ENCODE measurements at places on chromosomes 13 and 19. TPM values are rescaled to one million over a fixed set of nuclear protein-coding genes. Genes with fewer than 3 reads are reported as not detected.

Gene KLK3
- not detected for total RNA-seq

Gene CEACAM4
- not detected for total RNA-seq

Gene KLK12
- total RNA-seq = not detected

Gene ZNF221
- total RNA-seq = 3.6 TPM

Gene RAB8A
- 110 TPM for total RNA-seq

Gene CCDC8
- total RNA-seq = not detected

Gene FPR3
- total RNA-seq = 0.10 TPM

Gene OR10H4
- not detected for total RNA-seq

- DNase-seq = peak; percentile 42
Measured at GRCh38 chr13:40460116-40460515, 206.3 kb downstream of the FOXO1 start.

DNA sequence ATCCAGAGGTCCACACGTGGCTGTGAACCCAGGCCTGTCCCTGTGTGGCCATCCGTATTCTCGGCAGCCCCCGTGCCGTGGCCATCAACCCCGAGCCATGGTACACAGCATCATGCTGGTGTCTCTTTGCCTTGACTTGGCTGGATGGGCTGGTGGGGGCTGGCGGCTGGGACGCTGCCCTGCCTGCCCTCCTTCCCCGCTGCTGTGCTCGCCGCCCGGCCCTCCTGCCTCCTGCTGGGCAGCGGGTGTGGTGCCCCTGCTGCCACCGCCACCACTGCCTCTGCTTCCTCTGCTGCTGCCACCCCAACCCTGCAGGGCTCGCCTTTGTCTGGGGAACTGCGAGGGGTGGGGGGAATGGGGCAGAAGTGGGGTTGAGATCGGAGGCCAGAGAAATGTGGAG, 19.7 kb upstream of the EHD2 start:
- no peak for DNase-seq

- peak; percentile 13 for DNase-seq
Measured at GRCh38 chr13:67023130-67023876, 206.8 kb downstream of the PCDH9 start.

DNA sequence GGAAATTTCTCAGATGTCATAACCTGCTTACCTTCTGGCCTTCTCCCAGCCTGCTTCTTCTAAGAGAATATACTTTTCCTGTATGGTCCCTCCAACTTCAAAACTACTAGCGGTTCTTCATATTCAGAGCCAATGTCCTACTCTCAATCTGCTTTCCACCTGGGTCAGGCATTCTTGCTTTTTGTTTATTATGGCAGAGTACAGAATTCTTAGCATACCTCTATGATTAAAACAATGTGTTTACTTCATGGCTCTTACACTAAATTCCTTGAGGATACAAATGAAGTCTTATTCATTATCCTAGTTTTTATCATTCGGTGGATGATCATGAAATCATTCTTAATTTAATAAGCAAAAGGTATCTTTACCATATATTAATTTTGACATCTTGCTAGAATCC, 484.2 kb upstream of the SLITRK1 start:
- peak; percentile 18 for DNase-seq

DNA sequence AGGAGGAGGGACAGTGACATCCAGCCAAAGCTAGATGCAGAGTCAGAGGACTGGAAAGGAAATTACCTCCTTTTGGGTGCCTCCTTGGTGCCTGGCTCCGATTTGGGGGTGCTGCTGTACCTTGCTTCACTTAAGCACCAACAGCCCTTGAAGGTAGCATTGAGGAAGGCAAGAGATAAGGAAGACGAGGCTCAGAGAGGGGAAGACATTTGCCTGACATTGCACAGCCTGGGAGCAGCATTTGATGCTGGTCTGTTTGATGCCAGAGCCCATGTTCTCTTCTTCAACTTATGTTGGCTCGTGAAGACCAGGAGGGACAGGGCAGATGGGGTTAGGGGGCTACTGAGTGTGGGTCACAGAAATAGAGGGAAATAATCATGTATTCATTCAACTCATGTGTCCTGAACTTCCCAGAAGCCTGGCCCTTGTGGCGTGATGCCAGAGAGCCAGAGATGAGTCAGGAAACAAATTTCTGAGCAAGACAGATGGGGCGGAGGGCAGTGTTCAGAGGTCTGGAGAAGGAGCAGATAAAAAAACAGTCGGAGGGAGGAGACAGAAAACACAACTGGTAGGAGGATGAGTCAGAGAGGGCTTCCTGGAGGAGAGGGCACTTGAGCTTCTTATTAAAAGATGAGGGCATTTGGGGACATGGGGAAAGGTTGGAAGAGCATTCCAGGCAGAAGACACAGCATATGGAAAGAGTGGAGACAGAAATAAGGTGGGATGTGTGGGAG, 3.0 kb upstream of the C19orf81 start:
- DNase-seq = peak; percentile 68

DNA sequence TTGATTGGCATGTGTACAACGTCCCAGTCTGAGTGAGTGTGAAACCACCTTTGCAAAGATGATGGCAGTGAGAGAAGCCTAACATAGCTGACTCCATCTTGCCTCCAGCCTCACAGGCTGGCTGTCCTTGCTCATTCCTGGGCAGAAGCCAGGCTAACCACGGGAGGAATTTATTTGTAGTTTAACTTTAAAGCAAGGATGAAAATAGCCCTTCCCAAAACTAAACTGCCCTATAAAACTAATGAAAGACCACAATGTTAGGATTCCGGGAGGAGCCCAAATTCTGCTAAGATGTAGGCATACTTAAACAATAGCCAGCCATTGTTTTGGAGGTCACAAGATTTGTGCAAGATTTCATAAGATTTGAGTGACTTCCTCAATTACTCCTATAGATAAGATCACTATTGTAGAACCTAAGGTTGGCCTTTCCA, 96.6 kb upstream of the LSM14A start:
- peak; percentile 90 for DNase-seq

DNA sequence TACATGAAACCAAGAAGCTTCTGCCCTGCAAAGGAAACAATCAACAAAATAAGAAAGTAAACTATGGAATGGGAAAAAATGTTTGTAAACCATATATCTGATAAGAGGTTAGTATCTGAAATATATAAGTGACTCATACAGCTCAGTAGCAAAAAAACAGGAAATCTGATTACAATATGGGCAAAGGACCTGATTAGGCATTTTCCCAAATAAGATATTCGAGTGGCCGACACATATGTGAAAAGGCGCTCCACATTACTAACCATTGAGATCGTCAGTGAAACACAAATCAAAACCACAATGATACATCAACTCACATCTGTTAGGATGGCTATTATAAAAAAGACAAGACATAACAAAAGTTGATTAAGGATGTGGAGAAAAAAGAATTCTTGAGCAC, 2818.6 kb upstream of the PCDH20 start:
- peak; percentile 46 for DNase-seq

DNA sequence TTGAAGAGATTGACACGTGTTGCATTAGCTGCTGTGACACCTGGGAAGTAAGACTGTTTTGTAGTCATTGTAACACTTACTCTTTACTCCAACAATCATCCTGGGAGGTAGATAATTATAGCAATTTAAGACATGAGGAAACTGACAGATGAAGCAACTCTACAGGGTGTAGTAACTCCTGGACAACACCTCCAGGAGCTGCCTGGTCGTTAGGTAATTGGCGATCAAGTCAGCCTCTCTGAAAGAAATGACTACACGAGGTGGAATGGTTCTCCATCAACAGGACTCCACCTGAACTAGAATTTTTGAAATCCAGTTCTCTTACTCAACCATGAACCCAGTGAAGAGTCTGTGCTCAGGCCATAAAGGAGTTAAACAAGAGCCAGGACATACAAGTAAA, 43.0 kb upstream of the LRCH1 start:
- DNase-seq = no peak

DNA sequence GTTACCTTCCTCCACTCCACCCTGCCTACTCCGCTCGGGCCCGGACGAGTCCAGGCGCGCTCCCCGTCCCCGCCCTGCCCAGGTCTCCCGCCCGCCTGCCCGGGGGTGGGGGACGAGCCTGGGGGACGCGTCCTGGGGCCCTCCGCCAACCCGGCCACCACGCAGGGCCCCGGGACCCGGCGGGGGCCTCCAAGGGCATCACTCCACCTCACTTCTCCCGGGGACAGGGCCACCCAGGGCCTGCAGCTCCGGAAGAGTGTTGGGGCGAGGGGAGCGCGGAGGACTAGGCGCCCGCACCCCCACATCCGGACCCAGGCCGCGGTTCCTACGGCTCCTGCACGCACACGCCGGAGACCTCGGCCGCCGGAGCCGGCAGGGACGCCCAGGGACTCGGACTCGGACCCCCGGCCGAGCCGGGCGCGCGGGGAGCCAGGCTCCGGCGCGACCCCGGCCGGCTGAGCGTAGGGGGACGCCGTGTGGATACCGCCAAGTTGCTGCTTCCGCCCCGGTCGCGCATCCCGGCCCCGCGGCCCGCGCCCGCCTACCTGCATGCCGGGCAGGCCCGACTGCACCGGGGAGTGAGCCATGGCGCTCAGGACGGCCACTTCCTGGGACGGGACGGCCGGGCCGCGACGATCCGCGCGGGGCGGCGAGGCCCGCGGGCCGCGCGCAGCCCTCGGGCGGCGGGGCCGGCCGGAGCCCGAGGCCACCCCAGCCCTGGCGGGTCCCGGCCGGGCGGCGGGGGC, 534 bp downstream of the STK24 start:
- DNase-seq = peak; percentile 40

DNA sequence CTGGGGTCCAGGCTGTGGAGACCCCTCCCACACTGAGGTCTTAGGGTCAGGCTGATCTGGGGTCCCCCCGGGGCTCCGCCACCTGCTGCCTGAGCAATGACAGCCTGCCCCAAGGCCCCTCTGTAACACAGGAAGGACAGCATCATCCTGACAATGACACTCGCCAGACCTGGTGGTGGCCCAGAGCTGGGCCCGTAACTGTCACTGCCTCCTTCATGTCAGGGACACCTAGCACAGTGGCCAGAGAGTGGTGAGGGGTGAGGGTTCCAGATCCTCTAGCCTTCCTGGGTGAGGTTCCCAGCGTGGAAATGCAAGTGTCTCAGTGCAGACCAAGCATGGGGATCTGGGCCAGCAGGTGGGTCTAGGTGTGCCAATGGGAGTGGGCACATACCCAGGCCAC, 27.8 kb downstream of the OPA3 start:
- DNase-seq = no peak

GRCh38 chr13:109160887-109161669, 531.7 kb downstream of the MYO16 start:
- no peak for DNase-seq

DNA sequence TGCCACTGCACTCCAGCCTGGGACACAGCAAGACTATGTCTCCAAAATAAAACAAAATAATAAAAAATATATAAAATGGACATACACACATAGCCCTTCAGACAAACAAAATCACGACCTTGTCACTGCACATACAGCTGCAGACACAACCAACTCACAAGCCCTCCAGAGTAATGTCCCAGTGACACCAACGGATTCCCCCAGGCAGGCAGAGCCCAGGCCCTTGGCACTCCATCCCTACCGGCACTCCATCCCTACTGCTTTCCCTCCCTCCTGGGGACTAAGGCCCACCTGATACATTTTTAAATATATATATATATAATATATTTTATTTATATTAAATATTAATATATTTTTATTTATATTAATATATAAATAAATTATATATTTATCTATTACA, 18.5 kb downstream of the ZNF101 start:
- peak; percentile 19 for DNase-seq

DNA sequence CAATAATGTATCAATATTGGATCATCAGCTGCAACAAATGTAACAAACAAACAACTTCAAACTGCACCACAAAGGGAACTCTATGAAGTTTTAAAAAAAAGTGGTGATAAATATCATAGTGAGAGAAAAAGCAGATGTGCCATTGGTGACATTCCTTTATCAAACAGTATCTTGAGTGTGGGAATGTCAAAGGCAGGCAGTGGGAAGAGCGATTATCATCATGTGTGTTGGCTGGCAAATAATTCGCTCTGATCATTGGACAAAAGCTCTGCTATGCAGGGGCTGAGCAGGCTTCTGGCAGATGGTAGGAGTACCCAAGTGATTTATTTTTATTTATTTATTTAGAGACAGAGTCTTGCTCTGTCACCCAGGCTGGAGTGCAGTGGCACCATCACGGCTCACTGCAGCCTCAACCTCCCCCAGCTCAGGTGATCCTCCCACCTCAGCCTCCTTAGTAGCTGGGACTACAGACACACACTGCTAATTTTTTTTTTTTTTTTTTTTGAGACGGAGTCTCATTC, 55.9 kb upstream of the RANBP3 start:
- DNase-seq = no peak

DNA sequence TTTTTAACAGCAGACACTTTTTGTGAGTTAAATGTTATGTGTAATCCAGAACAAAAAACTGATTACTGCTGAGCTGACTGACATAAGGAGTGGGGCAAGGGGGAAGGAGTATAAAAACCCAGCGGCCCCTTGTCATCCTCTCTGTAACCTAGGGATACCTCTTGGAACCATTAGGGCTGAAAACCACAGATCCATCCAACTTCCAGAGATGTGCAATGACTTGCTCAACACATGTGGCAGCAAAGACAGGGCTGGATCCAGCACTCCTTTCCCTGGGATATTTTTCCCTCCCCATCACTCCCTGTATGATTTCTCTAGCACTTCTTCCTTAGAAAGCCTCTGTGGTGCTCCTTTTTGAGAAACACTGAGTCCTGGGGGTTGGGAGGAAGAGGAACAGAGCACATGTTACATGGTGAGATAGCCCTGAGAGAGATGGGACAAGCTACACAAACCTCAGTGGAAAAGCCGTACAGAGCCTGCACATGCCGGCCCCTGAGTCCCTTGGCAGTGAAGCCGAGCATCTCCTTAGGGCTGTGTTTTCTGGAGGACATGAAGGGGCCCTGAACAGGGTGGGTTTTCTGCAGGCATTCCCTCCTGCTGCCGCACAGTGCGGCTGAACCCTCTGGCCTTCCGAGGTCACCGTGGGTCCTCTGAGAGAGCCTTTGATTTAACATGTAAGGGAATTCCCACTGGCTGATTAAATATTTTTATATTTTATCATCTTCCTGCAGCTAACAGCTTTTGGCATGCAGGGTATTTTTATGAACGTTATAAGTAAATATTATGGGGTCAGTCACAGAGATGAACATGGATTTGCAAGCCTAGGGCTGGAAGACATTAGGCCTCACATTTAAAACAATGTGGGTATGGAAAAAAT, 219.9 kb downstream of the COG6 start:
- DNase-seq = no peak

DNA sequence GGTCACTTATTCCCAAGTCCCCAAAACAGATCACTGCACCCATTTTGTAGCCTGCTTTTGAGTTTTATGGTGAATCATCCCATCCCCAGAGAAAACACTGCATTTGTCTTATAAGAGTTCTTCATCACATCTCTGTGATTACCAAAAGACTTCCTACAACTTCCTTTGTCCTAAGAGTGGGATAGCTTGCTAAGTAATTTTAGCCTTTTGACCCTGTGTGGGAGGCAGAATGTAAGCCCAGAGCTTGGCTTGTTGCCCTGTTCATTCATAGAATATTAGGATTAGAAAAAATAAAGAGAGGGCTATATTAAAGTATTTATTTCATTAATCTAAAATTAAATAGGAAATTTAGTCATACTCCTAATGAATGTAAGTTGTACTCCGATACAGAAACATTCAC, 213.3 kb downstream of the MZT1 start:
- DNase-seq = no peak

GRCh38 chr13:51328488-51328887, 11.0 kb upstream of the SERPINE3 start:
- no peak for DNase-seq
